Urinary bladder (tissue), 4 donors: ENCODE measurements at places on chromosomes 12 and 14.

GRCh38 chr14:39043352-39043943, 59.6 kb downstream of the SEC23A start:
- DNase-seq = no peak

GRCh38 chr12:130083734-130084133, 78.5 kb upstream of the FZD10 start:
- DNase-seq = no peak

DNA sequence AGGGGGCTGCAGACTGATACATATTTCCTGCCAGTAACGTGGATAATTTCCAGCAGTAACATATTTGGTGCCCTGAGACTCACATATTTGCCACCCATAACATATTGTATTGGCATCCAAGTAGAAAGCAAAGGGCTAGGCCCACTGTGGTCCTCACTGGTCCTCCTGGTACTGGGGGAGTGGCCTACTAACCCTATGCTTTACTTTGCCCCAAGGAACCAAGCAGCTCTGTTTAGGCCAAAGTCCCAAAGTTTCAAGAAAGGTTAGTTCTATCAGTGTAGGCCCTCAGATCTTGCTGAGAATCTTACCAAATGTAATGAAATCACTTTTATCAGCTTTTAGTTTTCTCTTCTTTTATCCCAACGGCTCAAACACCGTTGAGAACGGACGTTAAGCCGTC, 35.4 kb upstream of the NAP1L1 start:
- DNase-seq = no peak

DNA sequence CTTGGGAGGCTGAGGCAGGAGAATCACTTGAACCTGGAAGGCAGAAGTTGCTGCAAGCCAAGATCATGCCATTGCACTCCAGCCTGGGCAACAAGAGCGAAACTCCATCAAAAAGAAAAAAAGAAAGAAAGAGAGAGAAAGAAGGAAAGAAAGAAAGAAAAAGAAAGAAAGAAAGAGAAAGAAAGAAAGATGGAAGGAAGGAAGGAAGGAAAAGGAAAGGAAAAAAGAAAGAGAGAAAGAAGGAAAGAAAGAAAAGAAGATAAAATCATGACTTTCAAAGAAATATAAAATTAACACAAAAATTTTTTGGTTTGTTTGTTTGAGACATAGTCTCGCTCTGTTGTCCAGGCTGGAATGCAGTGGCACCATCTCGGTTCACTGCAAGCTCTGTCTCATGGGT, 22.2 kb upstream of the DAAM1 start:
- no peak for DNase-seq

DNA sequence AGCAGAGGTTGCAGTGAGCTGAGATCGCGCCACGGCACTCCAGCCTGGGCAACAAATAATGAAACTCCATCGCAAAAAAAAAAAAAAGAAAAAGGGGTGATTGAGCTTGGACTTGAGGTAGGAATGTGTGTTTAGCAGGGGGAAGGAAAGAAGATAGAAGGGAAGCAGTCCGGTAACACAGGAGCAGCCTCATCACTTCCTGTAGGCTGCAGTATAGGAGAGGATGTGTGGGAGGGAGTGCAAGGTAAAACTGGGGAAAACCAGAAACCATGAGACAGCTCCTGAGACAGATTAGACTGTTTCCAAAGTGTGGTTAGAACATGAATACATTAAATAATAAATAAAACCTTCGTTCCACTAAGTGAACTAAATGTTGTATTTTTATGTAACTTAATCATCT, 49.2 kb downstream of the FGD4 start:
- DNase-seq = no peak

DNA sequence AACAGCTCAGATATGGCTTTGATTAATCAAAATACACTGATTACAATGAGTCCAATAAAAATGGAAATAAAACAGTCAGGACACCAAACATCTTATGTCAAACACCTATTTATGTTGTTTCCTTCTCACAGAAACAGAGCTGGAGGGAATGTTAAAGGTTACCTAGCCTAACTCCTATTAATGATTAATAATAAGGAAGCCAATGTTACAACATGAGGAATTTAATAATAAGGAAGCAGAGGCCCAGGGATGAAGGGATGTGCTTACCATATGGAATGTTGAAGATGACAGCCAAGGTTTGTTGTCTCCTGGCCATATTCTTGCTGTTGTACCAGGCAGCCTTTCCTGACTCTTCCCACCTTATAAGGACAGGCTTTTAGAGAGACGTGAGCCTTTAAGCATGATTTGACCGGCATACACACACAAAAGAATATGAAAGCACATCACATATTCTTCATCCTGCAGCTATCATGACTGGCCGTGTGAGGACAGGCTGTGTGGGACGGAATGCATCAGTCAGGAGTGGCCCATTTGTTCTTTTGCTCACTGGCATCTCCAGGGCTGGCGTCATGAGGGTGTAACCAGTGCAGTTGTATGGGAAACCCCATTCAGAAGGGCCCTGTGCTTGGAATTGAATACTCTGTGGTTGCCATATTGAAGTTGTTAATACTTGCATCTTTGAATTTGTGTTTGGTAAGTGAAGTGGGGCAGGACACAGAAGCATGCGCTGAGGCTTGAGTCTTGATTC, 3.1 kb upstream of the GPRC5D start:
- no peak for DNase-seq

DNA sequence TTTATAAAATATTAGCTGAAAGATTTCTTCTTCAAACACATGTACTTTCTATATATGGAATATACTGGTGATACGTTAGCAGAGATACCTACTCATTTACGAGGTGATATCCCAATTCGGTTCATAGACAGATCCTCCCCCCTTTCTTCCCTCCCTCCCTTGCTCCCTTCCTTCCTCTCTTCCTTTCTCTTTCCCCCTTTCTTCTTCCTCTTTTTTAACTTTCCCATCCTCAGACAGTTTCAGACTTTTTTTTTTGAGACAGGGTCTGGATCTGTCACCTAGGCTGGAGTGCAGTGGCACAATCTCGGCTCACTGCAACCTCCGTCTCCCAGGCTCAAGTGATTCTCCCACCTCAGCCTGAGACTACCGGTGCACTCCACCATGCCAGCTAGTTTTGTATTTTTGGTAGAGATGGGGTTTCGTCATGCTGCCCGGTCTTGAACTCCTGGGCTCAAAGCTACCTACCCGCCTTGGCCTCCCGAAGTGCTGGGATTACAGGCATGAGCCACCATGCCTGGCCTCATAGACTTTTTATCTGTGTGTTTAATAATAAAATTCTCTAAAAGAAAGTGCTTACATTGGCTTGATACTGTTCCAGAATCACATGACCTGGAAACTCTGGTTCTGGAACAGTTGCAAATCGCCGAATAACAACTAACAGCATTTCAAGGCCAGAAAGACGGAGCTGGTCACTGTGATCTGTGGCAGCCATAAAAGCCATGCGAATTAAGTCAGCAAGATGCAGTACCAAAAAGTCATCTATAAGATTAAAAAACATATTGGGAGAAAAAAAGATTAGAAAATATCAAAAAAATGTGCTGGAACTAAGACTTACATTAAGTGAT, 99.2 kb downstream of the HEATR5A start:
- DNase-seq = no peak

DNA sequence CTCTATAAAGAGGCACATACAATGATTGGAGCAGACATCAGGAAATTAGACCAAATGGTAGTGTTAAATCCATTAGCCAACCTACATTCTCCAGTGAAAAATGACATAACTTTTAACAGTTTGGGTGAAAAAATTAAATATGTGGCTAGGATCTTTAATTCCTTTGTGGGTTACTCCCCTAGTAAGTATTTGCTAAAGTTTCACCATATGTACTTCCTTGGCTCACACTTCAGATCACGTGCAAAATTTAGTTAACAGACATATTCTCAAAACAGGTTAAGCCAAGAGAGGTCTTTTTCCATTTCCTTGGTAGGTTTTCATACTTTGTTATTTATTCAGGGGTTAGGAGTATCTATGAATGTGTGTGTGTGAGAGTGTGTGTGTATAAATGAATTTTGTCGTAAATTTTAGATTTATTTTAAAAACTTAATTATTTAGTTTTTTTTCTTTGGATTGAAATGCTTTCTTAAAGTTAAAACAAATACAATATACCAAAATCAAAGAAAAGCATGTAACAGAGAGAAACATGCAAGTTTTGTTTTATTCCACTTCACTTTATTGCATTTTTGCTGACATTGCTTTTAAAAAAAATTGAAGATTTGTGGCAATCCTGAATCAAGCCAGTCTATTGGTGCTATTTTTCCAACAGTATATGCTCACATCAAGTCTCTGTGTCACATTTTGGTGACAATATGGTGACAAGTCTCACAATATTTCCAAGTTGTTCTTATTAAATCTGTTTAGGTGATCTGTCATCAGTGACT, 258.7 kb downstream of the FLRT2 start:
- DNase-seq = no peak

- DNase-seq = no peak
These were observed 21.3 kb downstream of the NAA25 start for GRCh38 chr12:112087055-112087850.

- no peak for DNase-seq
These were observed 1.1 kb downstream of the KITLG start for GRCh38 chr12:88579161-88579517.

DNA sequence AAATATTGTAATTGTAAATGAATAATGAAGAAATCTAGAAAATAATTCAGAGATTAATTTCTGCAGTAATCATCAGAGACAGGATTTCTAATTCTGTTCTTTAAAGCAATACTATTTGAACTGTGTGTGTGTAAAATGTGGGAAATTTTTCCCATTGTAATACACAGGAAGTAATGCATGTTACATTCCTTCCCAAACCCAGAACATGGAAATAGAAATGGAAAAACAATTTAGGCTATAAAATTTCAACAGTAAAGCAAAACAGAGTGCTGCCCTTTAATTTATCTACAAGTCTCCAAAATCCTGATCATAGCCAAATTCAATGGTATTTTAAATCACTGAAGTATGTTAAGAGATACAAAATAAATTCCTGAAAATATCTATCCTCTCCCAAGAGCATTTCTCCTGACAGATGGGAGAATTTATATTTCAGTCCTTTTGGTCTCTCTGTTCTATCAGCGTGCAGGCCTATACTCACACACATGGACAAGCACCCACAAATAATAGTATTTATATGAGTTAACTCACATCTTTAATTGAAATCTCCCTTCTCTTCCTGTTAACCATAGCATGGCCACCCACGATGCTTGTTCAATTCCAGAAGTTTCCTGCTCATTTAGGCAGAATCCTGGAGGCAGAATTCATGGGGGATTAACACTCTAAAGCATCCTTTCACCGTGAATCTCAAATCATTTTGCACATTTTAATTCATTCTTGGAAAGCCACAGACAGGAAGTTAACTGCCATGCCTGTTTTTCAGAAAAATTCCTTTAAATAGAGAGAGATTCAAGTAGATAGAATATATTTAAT, 1465.4 kb upstream of the FLRT2 start:
- DNase-seq = no peak

GRCh38 chr12:26400627-26401026, 205.3 kb downstream of the SSPN start:
- no peak for DNase-seq

- no peak for DNase-seq
These were observed 57.2 kb upstream of the DLK1 start for GRCh38 chr14:100669468-100669867.

- DNase-seq = no peak
These were observed 46.0 kb downstream of the SCN8A start for GRCh38 chr12:51636986-51637385.

- no peak for DNase-seq
These were observed 16.4 kb upstream of the PUS1 start for GRCh38 chr12:131912518-131913274.

DNA sequence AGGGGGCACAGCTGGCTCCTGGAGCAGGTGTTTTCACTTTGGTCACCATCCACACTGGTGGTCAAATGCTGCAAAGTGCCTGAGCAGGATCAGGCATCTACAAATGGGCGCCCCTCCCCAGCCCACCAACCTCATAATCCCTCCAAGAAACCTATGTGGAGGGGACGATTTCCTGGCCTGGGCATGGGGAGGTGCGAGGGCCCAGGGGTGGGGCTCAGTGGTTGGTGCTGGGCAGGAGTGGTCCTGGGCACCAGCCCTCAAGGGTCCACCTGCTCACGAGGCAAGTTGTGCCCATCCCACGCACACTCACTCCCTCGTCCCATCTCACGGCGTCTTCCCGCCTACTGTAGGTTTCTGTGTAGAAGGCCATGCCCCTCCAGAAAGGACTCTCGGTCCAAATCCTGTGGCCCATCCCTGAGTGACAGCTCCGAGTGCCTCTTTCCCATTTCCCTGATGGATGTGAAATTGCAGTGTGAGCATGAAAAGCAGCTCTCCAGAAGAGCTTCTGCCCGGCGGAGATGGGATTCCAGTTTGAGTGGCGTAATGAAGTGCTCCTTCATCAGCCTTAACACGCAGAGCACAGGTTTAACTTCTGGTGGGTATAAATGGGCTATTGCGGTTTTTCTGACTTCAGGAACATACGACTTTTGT, 36.9 kb downstream of the SLC15A4 start:
- DNase-seq = no peak

DNA sequence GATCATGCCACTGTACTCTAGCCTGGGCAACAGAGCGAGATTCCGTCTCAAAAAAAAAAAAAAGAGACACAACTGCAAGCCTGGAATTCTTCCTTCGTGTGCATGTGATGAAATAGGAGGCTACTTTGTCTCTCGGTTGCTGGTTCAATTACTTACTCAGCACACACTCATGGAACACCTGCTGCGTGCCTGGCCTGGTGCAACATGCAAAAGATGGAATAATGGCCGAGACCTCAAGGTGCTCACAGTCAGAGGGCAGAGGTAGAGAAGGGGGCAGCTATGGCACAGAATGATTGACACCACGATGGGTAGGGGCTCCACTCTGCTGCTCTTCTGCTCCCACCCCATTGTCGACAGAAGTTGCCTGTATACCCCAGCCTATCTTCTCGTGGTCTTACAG, 112.3 kb downstream of the SLC15A4 start:
- DNase-seq = no peak

DNA sequence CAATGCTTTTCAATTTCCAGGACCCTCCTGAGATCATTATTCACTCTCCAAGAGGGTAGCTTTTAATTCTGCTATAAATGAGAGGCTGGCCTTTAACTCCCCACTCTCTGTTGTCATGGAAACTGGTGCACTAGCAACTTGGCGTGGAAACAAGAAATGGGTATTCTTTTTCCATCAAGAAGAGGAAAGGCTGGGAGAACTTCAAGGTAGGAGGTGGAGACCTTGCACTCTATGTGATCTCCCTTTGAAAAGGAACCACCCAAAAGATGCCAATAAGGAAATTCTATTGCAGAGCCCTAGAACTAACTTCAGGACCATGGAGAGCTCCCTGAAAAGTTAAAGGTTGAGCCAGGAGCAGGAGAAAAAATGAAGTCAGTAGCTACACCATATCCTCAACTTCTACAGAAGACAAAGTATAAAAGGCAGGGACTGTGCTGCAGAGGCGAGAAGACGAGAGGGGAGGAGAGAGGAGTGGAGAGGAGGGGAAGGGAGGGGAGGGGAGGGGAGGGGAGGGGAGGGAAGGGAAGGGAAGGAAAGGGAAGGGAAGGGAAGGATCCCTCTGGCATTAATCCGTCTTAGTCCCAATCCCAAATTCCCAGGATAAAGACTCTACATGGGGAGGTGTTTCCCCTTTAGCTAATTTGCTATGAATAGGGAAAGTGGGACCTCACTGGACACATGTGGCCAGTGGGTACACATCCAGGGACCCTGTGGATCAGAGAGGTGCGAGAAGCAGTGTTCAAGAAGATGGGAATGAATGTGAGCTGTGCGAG, 46.7 kb upstream of the FICD start:
- peak; percentile 35 for DNase-seq
